ENCODE measurements at places on chromosomes 11 and 22.

GRCh38 chr11:78190871-78191538, 2.3 kb downstream of the USP35 start:
- no peak for DNase-seq

- peak; percentile 85 for DNase-seq
Measured at GRCh38 chr11:64743591-64744543, at the start of gene RASGRP2. Gene RASGRP2, minus strand, starts transcription at chr11:64744142. Its CDS starts 1,276 bp downstream, at chr11:64742866.

- no peak for DNase-seq
Measured at GRCh38 chr11:32584921-32585320, 1.3 kb downstream of the EIF3M start.

GRCh38 chr11:45834298-45834756, 12.9 kb upstream of the CRY2 start:
- no peak for DNase-seq

- DNase-seq: no peak
Measured at GRCh38 chr22:46085828-46086576, 64.3 kb upstream of the PPARA start.

DNA sequence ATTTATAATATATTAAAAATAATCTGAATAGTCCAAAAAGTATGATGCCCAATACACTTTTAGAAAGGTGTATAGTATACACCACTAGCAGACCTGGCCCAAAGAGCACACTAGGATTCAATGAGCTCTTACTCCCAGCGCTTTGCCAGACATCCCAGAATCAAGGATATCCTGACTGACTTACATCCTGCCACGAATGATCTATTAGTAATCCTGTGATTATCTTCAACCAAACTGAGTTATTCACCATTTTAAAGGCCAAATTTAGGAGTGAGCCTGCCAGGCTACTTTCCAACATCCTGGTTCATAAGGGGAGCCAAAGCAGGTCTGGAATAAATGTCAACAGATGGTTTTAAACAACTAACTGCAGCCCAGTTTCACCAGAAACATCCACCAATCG, 60.8 kb upstream of the FAM181B start:
- DNase-seq: no peak

DNA sequence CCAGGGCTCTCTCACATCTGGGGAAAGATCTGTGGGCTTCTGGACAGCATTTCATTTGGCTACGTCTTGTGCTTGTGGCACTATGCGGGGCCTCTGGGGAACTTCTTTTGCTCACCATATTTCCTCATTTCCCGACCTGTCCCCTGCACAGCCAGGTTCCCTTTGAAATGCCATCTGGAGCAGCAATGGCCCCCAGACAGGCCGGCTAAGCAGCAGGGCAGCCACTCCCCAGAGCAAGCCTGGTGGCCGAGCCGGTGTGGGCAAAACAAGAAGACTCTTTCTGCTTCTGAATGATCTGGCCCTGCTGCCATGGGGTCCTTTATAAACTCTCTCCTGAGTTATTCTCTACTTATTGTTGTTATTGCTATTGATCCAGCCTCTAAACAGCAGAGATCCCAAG, 190.7 kb upstream of the NECTIN1 start:
- no peak for DNase-seq

- DNase-seq: no peak
Measured at GRCh38 chr11:2752923-2753322, 53.1 kb upstream of the KCNQ1OT1 start.

- no peak for DNase-seq
Measured at GRCh38 chr11:57358543-57358961, 20.4 kb downstream of the P2RX3 start.

DNA sequence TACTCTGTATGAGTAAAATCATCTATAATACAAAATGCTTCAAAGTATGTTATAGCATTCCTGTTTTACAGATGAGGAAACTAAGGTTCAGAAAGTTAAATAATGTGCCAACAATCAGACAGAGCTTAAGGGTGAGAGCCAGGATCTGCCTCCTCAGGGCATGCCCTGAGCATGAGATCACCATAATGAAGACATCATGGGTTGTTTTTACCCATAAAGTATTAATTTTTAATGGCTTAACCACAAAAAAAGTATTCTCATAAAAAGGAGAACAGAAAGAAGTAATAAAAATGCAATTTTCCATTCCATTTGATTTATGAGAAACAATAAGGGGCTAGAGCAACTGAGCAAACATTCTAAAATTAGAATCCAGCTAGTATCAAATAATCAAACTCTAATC, 534.3 kb upstream of the ARHGAP42 start:
- DNase-seq: no peak

GRCh38 chr11:122319691-122320620, 203.9 kb upstream of the BLID start:
- no peak for DNase-seq

DNA sequence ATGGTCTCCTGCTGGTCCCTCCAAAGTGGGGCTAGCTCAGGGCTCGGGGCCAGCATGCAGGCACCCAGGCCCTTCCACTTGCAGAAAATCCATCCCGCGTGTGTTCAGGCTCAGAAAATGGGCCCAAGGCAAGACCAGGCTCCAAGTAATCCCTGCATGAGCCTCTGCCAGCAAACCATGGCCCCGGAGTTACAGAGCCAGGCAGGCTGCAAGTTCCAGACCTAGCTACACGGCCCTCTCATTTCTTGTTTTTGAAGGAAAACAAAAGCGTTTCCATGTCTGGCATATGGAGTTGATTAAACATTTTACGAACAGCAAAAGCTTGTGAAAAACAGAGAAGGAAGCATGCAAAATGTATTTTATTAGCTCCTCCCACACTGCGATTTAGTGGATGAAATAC, 29.7 kb downstream of the KIAA0930 start:
- DNase-seq: no peak

GRCh38 chr11:61814247-61814957, 2.4 kb downstream of the FADS1 start:
- no peak for DNase-seq

DNA sequence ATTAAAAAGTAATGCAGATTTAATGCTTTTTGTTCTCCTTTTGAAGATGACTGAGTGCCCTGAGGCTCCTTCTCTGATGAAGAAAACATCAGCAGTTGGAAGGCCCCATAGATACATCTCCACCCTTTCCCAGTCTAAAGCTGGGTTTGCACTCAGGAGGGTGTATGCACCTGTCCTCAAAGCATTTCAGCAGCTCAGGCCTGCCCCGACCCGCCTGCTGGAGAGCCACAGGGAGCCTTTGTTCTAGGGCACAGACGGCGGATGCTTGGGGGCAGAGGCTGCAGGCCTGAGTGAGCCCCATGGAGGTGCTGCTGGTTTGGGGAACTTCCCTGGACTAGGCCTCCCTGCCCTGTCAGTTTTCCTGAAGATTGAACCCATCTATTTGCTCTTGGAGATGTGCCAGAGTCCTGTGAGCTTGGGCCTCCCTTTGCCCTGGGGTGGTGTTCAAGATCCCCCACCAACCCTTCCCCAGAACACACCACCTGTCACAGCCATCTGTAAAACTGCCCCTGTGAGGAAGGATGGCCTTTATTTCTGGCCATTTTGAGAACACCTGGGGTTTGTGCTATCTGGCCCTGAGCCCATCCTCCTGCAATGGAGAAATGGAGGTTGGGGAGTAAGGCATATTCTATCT, 160.0 kb downstream of the NAV2 start:
- DNase-seq: peak; percentile 68

DNA sequence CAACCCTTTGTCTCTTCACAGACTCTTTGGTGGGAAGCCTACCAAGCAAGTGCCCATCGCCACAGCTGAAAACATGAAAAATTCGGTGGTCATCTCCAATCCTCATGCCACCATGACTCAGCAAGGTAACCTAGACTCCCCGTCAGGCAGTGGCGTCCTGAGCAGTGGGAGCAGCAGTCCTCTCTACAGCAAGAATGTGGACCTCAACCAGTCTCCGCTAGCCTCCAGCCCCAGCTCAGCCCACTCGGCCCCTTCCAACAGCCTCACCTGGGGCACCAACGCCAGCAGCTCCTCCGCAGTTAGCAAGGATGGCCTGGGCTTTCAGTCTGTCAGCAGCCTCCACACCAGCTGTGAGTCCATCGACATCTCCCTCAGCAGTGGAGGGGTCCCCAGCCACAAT, 111.6 kb downstream of the DBX1 start:
- DNase-seq: no peak

DNA sequence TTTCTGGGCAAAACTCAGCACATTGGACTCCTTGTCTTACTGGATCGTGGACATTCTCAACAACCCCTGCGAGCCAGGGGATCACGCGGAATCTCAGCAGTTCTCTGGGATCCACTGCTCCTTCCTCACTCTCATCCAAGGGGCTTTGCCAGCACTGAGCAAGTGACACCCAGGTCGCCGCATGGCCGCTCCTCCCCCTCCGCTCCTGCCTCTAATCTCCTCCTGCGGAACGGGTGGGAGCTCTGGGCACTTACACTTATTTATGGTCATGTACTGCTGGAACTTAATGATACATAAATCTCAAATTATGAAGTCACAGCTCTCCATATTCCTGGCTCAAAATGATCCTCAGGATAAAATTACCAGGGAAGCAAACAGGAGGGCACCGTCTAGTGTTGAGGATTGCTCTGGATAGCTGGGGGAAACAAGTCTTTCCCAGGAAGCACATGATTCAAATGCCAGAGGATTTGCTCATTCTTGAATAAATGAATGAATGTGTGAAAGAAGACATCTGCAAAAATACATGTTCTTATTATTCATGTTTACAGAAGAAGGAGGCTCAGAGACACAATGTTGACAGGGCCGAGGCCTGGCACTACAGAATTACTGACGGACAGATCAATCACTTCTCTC, 1077.3 kb downstream of the TBC1D22A start:
- no peak for DNase-seq

GRCh38 chr11:46693597-46694012, 6.8 kb downstream of the ARHGAP1 start:
- no peak for DNase-seq

DNA sequence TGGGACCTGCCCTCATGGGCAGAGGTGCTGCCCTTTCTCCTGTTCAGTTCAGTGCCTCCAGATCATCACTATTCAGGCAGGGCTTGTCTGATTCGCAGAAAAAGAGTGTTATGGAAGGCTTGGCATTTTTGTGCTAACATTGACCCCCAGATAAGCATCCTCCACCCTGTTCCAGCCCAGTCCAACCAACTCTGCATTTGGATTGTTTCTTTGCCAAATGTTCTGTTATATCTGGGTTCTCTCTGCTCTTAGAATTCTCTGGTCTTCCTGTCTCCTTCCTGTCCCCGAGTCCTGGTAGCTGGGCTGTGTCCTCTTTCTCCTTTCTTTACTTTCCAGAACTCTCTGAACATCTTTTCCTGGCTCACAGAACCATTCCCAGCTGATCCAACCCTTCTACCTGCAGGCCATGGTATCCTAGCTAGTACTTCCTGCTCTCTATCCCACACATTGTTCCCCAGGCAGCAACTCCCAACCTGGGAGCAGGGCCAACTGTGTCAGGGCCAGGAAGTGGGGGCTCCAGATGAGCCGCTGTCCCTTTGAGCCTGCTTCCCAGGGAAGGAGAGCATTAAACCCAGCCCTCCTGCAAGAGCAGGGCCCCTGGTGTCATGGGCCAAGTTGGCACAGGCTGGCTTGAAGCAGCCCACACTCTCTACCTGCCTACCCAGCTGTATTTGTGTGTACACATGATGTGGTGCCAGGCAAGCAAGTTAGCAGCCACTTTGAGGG, 280.7 kb upstream of the CADM1 start:
- DNase-seq: no peak
